ENCODE measurements at places on chromosomes 3 and 15.
A peak's percentile ranks its signal among the peaks of the same experiment; 100 is the strongest.

DNA sequence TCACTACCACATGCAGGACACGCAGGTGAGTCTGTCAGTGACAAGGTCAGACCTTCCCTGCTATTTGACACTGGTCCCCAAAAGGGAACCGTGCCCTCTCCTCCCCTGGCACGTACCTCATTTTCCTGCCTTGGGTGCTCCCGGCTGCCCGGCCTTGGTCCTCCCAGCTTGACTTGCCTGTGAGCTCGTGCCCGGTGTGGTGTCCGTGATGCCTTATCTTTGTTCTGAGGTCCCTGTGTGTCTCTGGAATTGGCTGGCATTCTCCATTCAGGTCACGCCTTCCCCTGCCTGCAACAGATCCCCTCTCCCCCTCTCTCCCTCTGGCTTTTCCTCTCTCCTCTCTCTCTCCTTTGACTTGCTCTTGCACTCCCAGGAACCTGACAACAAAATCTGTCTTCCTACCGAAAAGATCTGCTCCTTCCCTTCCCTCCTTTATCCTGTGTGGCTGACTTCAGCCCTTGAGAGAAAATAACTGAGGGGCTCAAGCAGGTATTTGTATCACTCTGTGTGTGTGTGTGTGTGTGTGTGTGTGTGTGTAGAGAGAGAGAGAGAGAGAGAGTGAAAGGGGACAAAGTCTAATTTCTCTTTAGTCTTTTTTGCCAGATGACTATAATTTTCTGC is at the start of gene MASP1:
TSS of gene MASP1 (minus strand) at position 226 of the 621 bp plus-strand sequence. CDS start at position 121, 105 bp downstream.
- no peak for DNase-seq

GRCh38 chr3:52291508-52292181 is 4.0 kb downstream of the GLYCTK start:
- peak; percentile 76 for DNase-seq

GRCh38 chr3:120420928-120421551 is 29.8 kb downstream of the FSTL1 start:
- peak; percentile 7 for DNase-seq

- DNase-seq, result peak; percentile 8
These were observed 43.7 kb upstream of the POLR2M start for GRCh38 chr15:57662802-57663201.

DNA sequence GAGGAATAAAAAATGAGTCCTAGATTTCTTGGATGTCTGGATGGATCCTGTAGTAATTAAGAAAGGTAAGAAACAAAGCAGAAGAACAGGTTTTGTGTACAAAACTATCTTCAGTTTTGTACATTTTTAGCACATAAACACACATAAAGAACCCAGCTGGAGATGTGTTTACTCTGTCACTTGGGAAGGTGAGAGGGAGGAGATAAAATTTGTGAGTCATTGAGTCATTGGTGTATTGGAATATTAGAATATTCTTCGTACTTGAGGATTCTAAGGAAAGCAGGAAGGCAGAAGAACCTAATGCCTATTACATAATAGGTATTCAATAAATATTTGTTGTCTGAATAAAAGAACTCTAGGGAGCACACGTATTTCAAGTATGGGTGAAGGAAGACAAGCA is 17.4 kb downstream of the APPL1 start:
- DNase-seq, result no peak

DNA sequence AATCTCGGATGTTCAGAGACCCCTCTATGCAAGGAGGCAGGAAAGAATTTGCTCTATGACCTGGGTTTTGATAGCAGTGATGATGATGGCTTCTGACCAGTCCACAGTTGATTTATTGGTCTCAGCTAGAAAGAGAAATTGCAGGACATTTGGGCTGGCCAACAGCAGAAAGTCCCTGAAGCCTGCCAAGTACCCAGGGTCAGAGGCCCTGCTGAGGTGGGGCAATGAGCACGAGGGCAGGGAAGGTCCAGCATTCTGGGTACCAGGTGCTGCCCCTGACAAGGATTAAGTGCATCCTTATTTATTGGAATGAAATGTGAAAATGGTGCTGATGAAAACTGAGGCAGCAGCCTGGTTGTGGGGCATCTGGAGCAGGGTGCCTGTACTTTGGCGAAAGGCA is 19.8 kb downstream of the C3orf62 start:
- no peak for DNase-seq

DNA sequence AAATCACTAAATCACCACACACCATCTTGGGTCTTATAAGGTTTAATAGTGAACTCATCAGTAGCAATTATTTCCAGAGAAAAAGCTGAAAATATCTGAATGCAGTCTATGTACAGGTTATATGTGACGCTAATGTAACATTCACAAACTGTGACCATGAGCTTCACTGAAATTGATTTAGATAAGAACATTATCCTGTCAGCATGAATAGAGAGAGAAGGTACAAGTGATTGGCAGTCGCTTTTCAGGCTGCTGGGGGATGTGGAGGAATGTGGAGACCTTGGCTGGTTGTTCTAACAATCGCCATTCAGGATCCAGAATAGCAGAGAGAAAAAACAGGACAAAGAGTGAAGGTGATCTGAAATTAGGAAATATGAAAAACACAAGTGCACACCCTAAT is 98.1 kb downstream of the CADPS start:
- DNase-seq, result no peak

DNA sequence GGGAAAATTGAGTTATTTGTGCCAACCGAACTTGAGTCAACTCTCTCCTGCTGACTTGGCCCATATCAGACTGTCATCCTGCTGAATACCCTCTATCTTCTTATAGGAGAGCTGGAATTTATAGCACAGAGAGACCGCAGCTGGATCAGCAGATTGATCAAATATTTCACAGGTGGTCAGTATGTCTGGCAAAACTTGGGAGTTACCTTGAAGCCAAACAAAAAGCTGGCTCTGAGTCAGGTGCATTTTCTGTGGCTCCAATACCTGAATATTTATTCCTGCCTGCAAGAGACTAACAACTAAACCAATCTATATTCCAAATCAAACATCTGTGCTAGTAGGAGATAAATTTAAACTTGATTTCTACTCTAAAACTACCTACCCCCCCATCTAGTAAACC is 752.1 kb upstream of the ALCAM start:
- DNase-seq, result no peak

DNA sequence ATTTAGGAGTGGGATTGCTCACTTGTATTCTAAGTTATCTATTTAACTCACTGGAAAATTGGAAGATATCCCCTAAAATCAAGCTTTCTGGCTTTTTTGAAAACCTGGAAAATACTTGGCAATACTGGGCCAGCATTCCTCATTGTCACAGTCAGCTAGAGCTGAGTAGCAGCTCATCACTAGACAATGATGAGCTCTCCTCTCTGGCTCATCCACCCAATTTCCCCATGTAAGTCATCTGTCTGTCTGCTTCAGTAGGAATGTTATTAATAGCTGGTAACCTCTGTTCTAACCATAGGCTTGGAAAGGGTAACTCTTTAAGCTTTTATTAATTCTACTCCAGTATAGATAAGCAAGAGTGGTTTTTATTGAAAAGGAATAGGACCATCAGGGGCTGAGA is 39.7 kb upstream of the PIK3R4 start:
- DNase-seq, result no peak

DNA sequence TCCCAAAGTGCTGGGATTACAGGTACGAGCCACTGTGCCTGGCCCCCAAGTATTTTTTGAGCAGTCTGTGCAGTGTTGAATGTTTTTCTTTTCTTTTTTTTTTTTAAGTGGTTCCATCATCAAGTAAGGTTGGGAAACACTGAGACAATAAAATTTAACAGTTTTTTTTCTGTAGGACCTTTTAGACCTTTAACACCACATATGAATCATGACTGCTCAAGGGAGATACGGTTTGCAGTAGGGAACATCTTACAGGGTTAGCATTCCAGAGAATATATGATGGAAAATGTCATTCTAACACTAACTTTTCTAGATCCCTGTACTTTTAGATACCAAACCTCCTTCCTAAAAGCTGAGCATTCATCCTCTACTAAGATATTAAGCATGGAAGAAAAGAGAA is 41.7 kb downstream of the SNX4 start:
- DNase-seq, result no peak

Measured in hematopoietic multipotent progenitor cell treated with erythropoietin and hydrocortisone succinate and interleukin-3 and kit ligand, for 6 days (in vitro differentiated cells).